ENCODE measurements at places on chromosomes 16 and 17.

DNA sequence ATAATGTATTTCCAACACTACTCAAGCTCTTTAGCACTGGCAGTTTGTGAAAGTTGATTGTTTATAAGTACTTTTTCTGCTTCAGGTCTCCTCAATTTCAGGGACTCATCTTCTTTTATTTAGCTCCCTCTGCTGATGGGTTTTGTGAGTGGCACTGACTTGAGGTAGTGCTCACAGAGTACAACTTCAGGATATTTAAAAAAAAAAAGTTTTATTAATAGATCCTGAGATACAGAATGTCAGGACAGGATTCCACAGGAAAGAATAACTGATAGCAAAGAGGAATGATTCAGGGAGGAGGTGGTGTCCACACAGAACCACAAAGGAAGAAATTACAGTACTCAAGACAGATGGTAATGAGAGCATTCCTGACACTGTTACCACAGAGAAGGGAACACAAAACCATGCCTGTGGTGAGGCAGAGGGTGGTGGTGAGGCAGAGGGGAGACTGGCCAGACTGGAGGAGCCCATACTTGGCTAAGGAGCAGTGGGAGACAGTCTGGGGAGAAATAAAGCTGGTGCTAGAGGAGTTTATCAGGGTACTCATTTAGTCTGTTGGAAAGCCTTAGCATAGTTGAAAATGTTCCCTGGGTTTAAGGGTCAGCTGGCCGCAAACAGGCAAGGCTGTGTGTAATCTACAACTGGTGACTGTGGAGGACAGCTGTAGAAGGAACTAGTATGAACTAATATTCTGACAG, 63.7 kb downstream of the SPAG9 start:
- DNase-seq: peak; percentile 78

DNA sequence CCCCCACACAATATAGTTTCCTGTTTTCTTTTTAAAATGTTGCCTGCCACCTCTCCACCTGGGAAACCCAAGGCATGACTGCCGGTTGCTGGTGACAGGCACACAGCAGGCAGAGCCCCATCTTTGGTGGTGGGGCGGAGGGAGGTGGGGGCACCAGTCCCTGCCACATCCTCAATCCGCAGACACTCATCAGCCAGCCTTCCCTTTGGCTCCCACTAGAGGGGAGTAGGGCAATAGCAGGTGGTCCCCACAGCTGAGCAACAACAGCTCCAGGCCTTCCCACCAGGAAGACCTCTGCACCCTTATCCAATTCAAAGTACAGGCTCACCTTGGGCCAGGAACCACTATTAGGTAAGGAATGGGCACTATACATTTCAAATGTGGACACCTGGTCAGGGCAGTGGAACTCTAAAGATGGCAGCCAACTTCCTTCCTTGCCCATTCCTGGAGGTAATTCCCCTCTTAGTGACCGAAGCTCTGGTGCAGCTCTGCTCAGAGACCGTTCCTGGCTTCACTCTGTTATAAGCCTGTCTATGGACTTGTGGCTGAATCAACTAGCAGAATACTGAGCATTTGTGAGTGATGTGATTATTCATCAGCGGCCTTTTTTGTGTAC, 13.9 kb downstream of the RECQL5 start:
- DNase-seq: no peak

- no peak for DNase-seq
These were observed 37.7 kb downstream of the ZFHX3 start for GRCh38 chr16:73010150-73010676.

DNA sequence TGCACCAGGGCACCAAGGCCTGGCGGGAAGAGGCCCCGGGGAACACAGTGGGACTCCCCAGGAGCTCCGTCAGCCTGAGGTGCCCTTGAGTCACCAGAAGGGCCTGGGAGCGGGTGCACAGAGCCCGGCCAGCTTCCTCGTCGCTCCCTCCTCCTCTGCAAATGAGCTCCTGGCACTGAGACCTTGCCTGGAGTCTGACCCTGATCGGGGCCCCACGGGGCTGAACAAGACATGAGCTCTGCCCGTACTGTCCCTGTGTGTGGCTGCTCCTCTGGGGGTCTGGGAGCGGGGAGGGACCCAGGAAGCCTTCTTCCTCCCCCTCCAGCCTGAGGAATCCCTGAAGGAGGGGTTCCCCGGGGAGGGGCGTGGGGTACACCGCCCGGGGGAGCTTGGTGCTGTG, 36.4 kb upstream of the SSTR5 start:
- no peak for DNase-seq

DNA sequence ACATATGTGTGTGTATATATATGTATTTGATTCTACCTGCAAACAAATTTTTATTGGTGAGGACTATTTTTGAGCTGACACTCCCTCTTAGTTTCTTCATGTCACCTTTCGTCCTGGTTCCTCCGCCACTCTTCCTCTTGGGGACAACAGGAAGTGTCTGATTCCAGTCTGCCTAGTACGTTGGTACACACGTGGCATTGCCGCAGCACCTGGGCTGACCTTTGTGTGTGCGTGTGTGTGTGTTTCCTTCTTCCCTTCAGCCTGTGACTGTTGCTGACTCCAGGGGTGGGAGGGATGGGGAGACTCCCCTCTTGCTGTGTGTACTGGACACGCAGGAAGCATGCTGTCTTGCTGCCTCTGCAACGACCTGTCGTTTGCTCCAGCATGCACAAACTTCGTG, 29.4 kb upstream of the CACNG5 start:
- DNase-seq: no peak

DNA sequence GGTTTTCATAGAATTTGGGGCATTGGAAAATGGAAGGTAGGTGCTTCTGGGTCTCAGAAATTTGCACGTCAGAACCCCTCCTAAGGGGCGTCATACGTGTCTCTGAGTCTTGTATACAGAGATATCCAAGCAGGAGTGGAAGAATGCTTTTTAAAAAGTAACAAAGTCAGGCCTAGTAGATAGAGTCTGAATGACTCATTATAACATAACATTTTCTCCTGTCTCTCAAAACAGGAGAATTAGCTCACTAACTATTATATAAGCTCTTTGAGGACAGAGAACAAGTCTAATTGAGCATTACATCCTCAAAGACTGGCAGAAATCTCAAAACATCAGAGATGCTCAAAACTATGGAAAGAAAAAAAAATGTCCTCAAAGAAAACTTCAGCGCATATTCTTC, 86.1 kb upstream of the CCL2 start:
- DNase-seq: no peak

DNA sequence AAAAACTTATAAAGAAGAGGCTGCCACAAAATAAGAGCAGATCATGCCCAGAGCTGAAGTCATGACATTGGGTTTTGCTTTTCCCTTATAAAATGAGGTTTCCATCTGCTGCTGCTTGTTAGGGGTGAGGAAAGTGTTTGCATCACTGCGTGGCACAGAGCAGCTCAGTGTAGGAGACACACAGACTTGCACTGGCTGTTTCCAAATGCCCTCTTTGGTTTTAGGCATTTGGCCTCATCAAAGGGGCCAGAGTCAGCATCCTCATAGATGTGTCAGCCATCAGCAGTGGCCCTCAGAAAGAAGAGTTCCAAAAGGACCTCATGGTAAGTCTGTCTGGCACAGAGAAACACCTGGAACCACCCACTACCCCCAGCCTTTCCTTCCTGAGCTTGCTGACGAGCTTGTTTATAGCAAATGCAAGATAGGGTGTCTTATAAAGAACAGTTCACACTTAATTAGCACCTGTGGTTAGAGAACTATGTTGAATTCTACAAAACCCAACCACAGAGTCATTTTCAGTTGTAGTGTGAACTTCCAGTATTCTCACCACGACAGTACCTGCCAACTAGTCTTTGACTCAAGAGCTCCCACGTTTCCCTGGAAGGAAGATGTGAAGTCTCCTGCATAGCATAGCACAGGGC, 17.0 kb downstream of the VWA3A start:
- DNase-seq: no peak

GRCh38 chr16:56347670-56348069, 77.7 kb downstream of the AMFR start:
- no peak for DNase-seq

- no peak for DNase-seq
These were observed 998 bp upstream of the SRSF1 start for GRCh38 chr17:58007781-58008706.

GRCh38 chr16:83686726-83687125, 121.1 kb upstream of the HSBP1 start:
- no peak for DNase-seq

DNA sequence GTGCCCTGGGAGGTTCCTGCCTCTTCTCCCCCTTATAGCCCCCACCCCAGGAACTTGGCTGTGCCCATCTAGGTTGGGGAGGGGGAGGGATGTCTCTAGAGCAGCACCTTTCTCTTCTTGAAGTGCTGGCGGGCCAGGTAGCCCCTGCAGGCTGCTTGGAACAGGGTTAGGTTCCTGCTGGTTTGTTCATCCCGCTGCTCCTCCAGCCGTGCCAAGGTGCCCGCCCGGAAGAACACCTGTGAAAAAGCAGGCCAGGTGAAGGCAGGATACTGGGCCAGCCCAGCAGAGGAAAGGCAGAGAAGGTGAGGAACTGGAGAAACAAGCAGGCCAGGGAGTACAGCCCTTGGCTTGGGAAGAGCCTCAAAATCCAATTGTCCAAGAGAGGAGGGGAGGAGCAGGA, 56.6 kb downstream of the PIPOX start:
- no peak for DNase-seq

DNA sequence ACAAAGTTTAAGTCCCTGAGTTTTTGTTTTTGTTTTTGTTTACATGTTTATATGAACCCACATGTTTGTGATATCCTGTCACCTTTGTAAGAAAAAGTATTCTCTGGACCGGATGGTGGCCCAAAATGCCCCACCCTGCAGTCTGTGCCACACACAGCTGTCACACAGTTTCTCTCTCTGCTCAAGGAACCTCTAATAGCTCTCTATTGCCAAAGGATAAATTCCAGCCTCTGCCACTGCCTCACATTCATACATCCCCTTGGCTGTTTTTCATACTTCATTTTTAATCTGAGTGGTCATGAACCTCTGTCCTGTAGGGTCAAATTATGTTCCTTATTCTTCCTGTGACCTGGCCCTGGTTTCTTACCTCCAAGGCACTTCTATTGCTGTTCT, 520.3 kb upstream of the CDH5 start:
- no peak for DNase-seq

DNA sequence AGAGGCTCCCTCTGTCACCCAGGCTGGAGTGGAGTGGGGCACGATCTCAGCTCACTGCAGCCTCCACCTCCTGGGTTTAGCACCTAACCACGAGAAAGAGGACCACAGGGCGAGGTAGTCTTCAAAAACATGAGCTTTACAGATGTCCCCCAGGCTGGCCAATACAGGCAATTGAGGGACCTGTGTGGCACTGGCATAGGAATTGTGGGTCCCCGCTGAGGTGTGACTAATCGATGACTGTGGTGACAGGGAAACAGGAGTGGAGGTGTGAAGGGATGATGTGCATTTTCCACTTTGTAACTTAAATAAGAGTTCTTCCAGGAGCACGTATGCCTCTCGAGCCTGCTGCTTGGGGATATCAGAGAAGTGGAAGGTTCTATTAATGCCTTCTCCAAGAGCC, 12.6 kb upstream of the ARHGAP17 start:
- no peak for DNase-seq

- DNase-seq: no peak
These were observed 153.2 kb upstream of the KCNJ18 start for GRCh38 chr17:21539146-21539545.

DNA sequence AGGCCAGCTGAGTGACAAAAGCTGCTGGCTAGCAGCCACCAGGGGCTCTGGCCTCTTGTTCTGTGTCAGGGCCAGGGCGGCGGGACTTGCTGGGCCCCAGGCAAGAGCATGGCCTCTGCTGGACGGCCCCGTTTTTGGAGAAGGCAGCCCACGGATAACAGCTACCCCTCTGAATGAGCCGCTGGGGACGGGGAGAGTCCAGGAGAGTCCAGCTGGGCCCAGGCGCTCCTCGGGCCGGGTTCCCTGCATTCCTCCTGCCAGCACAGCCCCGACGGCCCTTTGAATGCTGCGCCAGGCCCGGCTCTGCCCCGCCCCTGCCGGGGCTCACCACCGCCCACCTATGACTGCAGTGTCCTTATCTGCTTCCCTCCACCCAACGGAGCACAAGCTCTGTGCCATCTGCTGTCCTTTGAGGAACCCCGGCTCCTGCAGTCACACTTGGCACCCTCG, 33.4 kb downstream of the SLC7A5 start:
- no peak for DNase-seq

- no peak for DNase-seq
These were observed 35.7 kb downstream of the ESRP2 start for GRCh38 chr16:68200088-68200783.

DNA sequence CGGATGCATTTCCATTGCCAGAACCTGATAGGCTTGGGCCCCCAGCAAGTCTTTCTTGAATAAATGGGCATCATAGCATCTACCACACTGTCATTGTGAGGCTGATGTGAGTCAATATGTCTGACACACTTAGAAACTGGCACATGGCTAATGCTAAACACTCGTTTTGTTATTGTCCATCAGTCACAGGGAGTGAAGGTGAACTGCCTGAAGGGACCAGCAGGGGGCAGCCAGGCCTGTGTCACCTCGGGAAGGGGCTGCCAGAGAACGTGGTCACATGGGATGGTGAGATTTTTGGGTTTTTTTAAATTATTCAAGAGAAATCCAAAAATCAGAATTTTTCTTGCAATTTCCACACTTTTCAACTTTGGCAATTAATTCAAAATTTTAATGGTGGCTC, 831 bp upstream of the RCVRN start:
- DNase-seq: no peak

DNA sequence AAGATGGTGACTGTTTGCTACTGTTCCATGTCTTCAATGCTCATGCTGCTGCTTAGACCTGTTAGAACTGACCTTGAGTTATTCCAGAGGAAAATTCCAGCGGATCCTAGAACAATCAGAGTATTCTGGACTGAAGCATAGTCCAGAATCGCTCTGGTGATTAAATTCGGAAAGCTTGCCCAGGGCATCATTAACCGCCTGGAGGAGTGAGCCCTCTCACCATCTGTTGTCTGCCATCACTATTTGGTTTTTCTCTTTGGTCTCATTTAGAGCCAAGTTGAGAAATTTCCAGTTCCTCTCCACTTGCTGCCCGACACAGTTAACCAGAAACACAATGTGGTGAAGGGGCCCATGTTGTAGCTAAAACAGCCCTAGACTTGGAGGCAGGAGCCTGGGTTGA, 104.1 kb downstream of the BMERB1 start:
- no peak for DNase-seq

DNA sequence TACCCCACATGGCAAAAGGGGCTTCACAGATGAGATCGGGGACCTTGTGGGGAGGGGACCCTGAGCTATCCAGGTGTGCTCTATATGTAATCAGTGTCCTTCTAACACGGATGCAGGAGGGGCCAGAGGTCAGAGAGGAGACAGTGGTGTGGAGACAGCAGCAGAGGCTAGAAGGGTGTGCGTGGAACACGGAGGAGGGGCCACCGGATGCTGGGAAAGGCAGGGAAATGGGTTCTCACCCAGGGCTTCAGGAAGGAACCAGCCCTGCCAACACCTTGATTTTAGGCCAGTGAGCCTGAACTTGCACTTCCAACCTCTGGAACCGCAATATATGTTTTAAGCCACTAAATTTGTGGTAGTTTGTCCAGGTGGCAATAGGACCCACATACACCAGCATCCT, 4.6 kb upstream of the SLC38A8 start:
- no peak for DNase-seq

- no peak for DNase-seq
These were observed 127.3 kb downstream of the MGAT5B start for GRCh38 chr17:76995387-76996105.

- no peak for DNase-seq
These were observed 52.3 kb downstream of the MSI2 start for GRCh38 chr17:57308543-57309186.

- no peak for DNase-seq
These were observed 43.3 kb downstream of the GRIN2A start for GRCh38 chr16:10138881-10139280.

Measured in skeletal muscle cell (primary cell).